ENCODE measurements at places on chromosomes 5 and 9.

- DNase-seq, result peak; percentile 15
These were observed 126.5 kb downstream of the MRPS30 start for GRCh38 chr5:44935262-44935661.

DNA sequence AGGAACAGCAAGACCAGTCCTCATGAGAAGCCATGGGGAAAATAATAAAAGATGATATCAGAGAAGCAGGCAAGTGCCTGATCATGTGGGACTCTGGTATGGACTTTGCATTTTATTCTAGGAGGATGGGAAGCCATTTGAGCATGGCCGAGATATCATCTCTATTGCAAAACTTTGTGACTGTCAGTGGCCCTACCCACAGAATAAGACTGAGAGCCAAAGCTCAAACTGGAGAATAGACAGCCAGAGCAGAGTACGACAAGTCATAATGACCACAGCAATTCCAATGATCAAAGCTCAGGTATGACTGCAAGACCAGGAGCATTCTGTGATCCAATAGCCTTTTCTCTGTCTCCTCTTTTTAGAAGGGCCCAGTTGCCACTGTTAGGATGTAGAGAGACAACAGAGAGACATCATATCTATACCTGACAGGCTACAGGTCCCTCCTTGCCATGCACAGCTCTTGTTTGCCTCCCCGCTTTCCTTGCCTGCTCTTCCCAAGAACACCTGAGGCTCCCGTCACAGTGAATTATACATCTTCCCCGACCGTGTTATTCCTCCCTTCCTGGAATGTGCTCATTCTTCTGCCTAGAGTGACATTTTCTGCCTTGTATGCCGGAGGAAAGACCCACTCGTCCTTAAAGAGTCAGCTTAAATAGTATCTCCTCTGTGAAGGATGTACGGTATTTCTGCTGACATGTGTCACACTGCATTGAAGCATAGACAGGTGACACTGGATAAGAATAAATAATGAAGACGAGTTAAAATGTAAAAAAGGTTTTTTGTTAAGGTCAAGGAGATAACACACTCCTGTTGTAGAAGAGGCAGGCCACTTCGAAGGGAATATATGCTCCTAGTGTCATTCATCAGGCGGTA lies 248.7 kb upstream of the MAP3K1 start:
- no peak for DNase-seq

GRCh38 chr5:134791580-134791979 lies 33.0 kb downstream of the DDX46 start:
- no peak for DNase-seq

- DNase-seq, result no peak
These were observed 21.9 kb downstream of the CD14 start for GRCh38 chr5:140611020-140611521.

DNA sequence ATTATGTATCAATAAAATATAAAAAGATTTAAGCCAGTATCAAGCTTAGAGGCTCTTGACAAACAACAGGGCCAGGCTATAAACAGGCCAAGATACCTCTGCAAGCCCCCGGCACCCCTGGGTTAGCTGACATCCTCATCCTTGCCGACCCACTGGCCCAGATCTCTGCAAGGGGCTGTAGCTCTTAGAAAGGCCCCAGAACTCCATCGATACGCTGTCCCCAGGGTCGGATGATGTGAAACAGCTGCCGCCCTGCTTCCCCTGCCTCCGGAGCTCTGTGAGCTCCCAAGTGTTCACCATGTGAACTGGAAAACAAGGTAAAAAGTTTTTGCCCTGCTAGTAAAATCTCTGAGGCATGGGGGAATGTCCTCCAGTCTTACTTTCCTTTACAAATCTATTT lies 20.1 kb downstream of the SH3PXD2B start:
- DNase-seq, result no peak

- DNase-seq, result no peak
These were observed 11.6 kb upstream of the LAMC3 start for GRCh38 chr9:130997395-130997684.

DNA sequence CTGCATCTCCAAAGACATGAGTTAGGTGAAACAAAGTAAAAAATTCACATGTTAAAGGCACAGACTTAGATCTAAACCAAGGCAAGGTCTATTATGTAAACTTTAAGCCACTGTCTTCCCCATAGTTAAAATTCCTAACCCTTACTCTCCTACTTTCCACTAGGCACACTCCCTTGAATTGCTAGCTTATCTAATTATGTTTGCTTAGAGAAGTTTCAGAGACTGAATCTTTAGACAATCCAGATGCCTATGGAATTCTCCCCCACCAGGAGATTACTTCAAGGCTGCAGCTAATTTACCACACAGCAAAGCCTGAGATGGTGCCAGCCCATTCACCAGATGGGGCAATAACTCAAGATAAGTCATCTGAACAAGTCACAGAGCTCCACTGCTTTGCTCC lies 803.1 kb upstream of the COX7C start:
- no peak for DNase-seq

GRCh38 chr9:103819936-103820335 lies 274.2 kb upstream of the SMC2 start:
- no peak for DNase-seq

- DNase-seq, result no peak
These were observed 89.7 kb upstream of the NR4A3 start for GRCh38 chr9:99731950-99732349.

GRCh38 chr9:134553061-134553891 lies 88.3 kb upstream of the COL5A1 start:
- DNase-seq, result no peak

GRCh38 chr9:70315389-70315788 lies 56.6 kb downstream of the SMC5 start:
- DNase-seq, result peak; percentile 23

- peak; percentile 90 for DNase-seq
These were observed 12.7 kb downstream of the ABLIM3 start for GRCh38 chr5:149153751-149154610.

DNA sequence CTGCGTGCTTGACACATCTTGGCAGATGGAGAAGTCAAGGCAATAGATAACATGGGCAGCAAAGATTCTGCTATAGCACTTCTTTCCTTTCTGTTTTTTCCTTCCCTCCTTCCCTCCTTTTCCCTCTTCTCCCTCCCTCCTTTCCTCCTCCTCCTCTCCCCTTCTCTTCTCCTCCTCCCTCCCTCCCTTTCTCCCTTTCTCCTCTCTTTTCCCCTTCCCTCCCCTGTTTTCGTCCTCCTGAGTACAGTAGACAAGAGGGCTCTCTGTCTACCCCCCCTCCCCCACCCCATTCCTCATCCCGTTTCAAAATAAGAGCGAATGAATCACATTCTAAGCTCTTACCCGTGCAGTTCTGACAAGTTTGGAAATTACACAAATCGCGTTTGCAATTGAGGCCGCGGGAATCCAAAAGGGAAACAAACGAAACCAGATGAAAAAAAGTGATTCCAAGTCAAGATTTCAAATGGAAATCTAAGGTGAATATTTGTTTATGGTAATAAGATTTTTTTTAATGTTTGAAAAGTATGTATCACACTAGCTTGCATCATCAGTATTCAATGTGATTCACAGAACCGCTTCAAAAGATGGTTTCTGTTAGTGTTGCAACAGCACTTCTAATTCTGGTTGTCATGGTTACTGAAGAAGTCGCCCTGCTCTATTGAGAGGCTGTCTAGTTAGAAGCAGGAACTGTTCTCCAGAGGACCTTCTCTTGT lies 1.3 kb downstream of the NIM1K start:
- DNase-seq, result peak; percentile 89

DNA sequence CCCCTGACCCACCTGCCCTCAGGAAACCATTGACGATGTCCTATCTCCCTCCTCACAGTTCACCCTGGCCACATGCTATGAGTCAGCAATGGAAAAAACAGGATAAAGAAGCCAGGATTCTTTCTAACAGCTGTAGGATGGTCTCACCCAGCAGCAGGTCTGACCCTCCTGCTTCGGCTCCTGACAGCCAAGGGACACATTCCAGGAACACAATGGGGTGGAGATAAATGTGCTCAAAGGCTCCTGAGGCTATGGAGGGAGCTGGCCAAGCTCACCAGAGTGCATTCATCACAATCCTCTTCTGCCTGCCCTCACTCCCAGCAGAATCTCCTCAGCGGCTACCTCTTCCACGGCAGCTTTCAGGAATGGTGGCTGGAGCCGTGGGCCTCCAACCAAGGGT lies 170.3 kb downstream of the PJA2 start:
- no peak for DNase-seq

GRCh38 chr9:23229890-23230317 lies 596.1 kb downstream of the ELAVL2 start:
- DNase-seq, result no peak

GRCh38 chr9:134487066-134487710 lies 154.4 kb upstream of the COL5A1 start:
- DNase-seq, result no peak

DNA sequence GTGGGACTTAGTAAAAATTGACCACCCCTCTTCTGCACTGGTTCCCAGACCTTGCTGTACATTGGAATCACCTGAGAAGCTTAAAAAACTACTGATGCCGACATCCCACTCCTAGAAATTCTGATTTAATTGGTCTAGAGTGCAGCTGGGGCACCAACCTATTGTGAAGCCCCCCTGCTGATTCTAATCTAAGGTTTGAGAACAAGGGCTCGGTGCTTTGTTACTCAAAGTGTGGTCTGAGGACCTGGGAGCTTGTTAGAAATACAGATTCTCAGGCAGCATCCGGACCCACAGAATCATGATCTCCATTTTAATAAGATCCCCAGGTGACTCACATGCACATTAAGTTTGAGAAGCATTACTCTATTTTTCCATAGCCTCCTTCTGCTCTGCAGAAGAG lies 57.8 kb upstream of the LPAR1 start:
- peak; percentile 3 for DNase-seq

- peak; percentile 41 for DNase-seq
These were observed 395.9 kb downstream of the PSAT1 start for GRCh38 chr9:78692871-78693270.

GRCh38 chr9:31323726-31324444 lies 1060.6 kb upstream of the ACO1 start:
- no peak for DNase-seq

DNA sequence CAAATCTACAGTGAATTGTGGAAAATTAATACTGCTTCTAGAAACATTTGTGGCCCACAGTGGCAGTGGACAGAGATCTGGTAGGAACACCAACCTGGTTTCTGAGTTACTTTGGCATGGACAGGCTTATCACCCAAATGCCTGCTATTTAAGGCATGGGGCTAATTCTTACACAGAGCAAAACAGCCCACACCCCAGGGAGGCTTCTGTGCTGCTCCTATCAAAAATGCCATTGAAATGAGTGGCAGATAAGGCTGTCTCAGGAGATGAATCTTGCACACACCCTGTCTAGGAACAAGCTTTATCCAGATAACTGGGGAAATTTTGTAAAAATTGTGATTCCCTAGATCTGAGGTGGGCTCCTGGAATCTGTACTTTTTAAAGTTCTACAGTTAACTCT lies 307.1 kb downstream of the TLE1 start:
- DNase-seq, result no peak

GRCh38 chr5:127343866-127344265 lies 53.3 kb downstream of the MEGF10 start:
- DNase-seq, result no peak

GRCh38 chr5:19928562-19929421 lies 59.2 kb downstream of the CDH18 start:
- peak; percentile 92 for DNase-seq

DNA sequence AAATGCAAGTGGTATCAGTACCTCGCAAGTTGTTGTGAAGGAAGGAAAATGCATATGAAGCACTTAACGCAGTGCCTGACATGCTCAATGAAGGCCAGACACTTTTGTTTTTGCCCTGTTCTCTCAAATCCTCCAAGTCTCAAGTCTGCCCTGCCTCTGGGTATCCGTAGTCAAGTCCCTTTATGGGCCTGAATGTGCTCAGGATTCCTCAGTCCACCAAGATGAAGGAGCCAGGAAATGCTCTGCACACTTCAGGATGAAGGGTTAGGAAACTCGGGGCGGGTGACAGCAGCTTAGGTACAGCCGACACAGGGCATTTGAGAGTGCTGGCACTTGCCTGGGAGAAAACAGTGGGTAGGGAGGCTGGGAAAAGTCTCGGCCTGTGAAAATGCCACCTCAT lies 1.4 kb downstream of the ECSCR start:
- DNase-seq, result no peak

DNA sequence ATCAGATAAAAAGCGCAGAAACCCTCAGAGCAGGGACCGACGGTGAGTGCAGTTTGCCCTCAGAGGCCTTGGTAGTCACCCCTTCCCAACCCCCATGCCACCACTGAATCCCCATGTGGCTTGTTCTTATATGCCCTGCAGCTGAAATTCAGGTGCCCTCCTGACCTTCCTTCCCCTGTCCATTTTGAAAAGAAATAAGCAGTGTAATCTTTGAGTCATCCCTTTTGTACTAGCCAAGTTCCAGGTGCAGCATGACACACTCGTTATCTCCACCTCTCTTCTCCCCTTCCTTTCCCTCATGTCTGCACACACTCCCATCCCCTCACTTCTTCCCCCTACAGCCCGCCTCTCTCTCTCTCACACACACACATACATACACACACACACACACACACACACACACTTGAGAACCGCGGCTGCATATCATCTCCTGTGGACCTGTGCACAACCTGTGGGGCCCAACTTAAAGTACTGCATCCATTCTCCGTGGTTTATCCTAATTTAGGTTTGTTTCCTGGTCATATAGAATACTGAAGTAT lies 53.1 kb downstream of the SYK start:
- no peak for DNase-seq

DNA sequence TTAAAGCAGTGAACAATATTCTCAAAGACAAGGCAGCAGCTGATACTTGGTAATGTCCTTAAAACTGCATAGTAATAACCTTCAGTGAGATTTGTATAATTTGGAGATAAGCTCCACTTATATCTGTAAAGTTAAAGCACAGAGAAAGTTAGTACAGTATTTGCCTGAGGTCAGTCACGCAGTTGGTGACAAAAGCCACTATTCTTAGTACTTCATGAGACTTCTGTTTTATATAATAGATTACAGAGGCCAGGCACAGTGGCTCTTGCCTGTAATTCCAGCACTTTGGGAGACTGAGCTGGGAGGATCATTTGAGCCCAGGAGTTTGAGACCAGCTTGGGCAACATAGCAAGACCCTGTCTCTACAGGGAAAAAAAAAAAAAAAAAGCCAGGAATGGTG lies 266.4 kb upstream of the DMRT1 start:
- no peak for DNase-seq

DNA sequence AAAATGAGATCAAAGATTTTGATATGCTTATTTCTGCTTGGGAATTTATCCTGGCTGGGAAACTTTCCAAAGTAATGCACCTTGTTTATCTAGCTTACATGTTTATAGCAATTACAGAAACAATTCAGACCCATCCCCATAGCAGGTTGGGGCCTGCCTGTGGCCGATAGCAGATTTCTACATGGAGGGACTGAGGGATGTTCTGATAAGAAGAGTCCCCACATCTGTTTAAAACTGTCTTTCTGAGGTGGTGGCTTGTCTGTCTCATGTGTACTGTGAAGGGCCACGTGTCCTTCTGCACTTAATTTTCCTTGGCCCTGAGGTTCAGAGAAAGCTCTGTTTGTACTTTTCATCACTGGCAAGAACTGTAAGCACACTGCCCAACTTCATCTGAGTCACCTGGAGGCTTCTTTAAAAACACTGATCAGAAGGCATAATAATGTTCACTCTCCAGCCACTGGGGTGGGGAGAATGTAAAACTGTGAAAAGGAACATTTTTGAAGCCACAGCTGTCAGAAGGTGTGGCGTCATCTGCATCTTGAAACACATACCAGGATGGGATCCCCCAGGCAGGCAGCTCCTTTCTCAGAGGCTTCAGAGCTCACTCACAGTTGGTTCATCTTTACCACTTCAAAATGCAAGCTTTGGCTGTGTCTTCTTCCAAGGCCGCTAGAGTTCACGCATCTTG lies 80.3 kb downstream of the MAP1B start:
- DNase-seq, result no peak
